NAMALWA (cell line): ENCODE measurements at places on chromosomes 3 and 15.
A peak's percentile ranks its signal among the peaks of the same experiment; 100 is the strongest.

DNA sequence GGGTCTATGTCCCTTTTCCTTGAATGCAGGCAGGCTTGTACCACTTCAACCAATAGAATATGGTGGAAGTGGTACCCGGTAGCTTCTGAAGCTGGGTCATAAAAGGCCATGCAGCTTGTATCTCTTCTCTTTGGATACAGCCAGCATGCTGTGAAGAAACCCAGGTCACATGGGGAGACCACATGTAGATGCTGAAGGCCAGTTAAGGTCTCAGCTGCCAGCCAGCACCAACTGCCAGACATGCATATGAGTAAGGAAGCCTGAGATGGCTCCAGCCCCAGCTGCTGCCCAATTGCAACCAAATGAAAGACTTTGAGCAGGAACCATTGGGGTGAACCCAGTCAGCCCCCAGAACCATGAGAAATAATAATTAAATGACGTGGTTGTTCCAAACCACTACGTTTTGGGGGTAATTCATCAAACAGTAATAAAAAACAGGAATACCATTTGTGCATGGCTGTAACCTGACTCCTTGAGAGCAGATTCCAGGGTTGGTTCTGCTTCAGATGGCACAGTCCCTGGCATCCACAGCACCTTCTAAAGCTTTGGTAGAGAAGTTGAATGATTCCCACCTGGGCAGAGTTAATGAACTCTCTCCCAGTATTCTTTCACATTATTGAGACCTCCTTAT lies 3.8 kb downstream of the RBP2 start:
- DNase-seq = no peak

- no peak for DNase-seq
These were observed 25.7 kb downstream of the GPD1L start for GRCh38 chr3:32132121-32132520.

DNA sequence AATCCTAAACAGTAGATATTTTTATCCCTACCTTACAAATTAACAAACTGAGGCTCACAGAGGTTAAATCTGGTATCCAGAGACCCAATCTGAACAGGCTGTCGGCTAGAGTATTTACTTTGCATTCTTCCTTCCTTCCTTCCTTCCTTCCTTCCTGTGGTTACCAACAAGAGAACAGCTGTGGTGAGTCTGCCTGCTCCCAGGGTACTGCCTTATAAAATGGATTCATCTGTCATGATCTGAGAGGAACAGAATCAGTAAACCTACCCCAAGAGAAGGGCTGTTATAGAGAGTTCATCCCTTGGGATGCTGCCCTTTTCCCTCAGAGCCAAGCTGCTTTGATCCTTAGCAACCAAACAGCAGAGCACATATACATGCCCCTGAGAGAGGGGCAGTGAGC lies 3.6 kb downstream of the GADL1 start:
- no peak for DNase-seq

DNA sequence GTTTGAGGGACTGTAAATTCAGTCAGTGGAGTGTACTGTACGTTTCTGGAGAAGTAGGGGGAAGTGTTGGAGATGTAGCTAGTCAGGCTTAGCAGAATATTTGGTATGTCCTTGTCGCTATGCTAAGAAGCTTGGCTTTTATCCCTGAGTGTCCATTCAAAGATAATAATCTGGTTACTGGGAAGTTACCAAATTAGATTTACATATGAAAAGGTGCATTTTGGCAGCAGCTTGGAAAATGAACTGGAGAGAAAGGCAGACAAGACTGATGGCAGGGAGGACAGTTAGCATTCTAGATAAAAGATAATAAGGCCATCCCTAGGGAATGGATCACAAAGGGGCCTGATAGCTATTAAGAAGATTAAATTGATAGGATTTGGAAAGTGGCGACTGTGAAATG lies 58.7 kb downstream of the P2RY1 start:
- DNase-seq = no peak

DNA sequence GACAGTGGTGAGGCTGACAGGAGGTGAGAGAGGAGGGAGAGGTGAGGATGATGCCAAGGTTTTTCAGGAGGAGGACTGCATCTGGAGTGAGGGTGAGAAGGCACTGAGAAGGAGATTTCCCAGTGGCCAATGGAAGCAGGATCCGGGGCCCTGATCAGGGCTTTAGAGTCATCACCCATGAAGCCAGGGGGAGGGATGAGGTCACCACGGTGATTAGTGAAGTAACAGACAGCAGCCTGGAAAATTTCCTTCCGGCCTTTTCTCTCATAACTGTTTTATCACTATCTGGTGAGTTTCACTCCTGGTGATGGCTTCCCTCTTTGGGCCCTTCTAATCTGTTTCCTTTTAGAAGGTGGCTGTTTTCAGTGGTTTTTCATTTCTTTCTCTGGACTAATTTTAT lies 80.5 kb upstream of the WNT5A start:
- no peak for DNase-seq

- DNase-seq = no peak
These were observed 130.3 kb upstream of the TPM1 start for GRCh38 chr15:62912282-62912681.

GRCh38 chr3:34202975-34203374 lies 404.5 kb downstream of the PDCD6IP start:
- no peak for DNase-seq

- DNase-seq = no peak
These were observed 290.5 kb downstream of the PLCL2 start for GRCh38 chr3:17175187-17175807.

DNA sequence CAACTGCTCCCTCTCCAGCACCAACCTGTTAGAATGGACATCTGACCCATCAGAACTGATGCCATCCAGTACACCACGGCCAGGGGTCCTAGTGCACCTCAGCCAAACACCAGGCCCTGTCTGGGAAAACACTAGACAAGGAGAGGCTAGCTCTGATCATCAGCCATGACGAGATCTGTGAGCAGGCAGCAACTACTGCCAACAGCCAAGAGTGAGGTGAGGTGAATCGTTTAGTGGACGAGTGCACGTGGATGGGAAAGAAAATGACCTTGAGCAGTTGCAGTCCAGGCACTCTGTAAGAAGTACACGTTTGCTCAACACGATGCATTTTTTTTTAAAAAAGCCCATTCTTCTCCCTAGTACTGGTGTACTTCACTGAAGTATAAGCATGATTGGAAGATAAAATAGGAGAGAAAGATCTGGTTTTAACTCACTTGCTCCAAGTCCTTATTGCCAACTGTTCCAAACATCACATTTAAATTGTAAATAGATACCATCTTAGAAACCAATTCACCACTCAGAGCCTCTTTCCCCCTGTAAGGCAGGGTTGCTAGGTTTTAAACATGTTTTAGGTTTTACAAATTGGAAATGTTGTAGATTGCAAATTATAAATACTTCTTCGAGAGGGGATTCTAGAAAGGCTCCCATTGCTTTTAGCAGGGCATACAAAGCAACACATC lies 5.7 kb downstream of the ST8SIA2 start:
- DNase-seq = no peak

DNA sequence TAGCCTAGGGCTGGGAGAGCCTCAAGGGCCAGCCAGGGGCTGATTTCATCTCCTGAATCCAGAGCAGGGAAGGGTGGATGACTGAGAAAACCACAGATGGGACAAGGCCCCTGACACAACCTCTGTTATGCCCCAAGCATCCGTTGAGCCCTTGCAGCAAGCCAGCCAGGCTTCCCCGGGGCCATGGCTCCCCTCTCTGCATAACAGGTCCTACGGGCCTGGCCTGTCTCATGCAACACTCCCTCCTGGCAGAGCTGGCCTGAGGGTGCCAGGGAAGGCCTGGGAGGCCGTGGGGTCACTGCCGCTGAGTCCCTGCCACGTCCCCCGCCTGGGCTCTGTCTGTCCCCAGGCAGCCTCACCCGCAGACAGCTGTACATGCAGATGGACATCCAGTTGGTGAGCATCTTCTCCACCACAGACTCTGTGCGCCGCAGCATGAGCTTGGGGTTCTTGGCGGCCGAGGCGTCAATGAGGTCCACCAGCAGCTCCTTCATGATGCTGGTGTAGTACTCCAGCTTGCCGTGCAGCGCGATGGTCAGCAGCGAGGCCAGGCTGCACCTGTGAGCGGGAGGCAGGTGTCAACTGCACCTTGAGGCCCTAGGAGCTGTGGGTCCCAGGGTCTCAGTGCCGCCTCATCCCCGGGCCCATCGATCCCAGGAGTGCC lies 22.1 kb downstream of the H1-8 start:
- DNase-seq = no peak

GRCh38 chr15:86650094-86650493 lies 570.4 kb downstream of the AGBL1 start:
- DNase-seq = peak; percentile 74

DNA sequence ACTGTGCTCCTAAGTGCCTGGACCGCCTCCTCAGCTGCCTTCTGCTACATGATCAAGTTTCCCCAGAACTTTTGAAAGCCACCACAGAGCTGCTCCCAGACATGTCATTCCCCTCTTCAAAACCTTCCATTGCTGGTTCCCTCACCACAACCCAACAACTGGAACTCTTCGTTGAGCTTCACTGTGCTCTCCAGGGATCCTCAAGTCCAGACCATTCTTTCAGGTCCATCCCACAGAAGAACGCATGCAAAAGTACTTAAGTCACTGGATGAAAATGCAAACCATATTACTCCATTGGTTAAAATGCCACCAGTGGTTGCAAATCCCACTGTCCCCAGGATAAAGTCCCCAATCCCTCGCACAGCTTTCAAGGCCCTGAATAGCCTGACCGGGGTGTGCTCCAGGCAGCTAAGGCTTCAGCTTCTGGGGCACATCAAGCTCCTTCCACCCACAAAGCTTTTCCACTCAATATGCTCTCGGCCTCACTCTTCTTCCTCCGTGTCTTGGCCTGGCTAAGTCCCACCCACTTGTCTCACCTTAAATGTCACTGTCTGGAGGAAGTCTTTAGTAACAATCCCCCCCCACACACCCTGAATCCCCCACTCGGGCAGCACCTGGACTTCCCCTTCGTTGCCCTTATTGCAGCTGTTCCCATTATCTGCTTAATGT lies 84.8 kb downstream of the XXYLT1 start:
- no peak for DNase-seq

DNA sequence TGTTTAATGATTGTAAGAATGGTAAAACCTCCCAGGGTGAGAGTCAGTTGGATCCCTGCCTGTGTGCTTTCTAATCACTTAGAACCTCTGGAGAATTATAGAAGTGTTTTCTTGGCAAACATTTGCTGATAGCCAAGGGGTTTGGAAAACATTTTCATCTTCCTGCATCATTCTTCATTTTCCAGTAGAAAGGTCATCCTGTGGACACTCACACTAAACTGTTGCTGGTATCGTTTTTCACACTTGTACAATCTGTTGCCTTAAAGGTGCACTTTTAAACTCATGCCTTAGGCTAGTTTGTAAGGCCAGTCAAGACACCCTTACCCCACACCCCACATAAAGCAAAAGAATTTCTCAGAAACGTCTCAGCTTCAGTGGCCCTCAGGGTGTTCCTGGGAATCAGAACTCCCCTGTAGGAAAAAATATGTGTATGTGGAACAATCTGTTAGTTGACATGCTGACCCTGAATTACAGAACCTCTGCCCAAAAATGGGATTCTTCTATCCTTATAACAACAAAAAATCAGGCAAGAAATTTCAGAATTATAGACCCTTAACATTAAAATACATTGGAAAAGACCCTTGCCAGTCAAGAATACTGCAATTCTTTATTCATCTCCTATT lies 5.8 kb upstream of the PLD1 start:
- DNase-seq = no peak

DNA sequence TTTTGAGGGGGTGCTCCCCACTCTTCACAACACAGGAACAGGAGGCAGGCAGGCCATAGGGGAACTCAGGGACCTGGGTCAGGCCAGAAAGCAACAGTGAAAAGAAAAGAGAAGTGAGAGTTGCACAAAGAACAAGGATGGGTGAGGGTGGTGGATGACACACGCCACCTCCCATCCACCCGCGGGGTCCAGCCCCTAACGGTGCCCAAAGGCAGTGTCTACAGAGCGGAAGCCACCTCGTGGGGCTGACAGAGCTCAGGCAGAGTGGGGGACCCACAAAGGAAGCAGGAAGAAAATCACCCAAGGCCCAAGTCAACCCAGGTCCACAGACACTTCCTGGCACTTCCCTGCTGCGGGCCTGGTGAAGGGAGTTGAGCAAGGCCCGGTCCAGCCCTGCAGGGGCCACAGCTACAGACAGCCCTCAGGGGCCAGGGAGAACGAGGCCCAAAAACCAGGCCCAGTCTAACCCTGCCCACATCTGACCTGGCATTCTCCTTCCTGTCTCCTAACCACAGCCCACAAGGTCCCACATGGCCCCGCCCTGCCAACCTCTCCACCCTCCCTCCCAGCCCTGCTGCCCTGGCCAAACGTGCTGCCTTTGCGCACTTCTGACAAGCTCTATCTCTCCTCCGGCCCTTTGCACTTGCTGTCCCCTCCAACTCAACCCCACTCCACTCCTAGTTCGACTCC lies 5.9 kb downstream of the NUP210 start:
- DNase-seq = peak; percentile 85

DNA sequence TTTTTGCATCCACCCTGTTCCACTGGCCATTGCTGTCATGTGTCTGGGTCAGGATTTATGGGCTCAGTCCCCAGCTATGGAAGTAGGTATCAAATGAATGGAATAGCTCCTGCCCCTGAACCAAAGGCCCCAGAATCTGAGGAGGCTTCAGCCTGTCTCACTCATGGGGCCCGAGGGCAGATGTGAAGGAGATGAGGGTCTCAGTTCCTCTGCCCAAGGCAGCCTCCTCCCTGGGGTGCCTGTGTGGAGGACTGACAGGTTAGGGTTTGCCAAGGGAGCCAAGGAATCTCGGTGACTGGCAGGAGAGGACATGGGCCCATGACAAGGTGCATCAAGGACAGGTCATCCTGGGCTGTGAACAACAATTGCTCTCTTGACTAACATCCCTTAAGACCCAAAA lies 70.4 kb downstream of the CPN2 start:
- DNase-seq = no peak

- DNase-seq = no peak
These were observed 26.1 kb downstream of the KCNMB2 start for GRCh38 chr3:178562143-178562946.

DNA sequence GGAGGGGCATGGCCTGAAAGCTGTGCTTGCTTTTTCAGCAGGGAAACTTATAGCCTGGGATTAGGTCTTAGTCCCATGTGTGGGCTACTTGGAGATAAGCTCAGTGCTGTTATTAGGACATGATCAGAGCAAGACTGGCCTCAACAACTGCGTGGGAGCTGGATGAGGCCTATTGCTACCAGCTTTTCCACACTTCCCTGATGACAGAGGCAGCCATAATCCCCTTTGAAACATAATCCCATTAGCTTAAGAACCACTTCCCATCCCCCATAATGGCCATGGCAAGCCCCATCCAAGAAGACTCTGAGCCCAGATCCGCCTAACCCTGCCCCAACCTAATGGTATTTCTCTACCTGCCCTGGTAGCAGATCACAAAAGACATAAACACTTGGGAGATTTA lies 26.6 kb upstream of the GK5 start:
- DNase-seq = no peak

- no peak for DNase-seq
These were observed 6.4 kb downstream of the TLR9 start for GRCh38 chr3:52218937-52219650.

- DNase-seq = no peak
These were observed 5.9 kb downstream of the FLNB start for GRCh38 chr3:58013973-58014649.
